Mucosa of gallbladder (tissue), 1 donor: ENCODE measurements at places on chromosomes 6 and 20. TPM values are rescaled to one million over a fixed set of nuclear protein-coding genes. Genes with fewer than 3 reads are reported as not detected.

ZNF311 gene
- total RNA-seq: 2.8 TPM

CLPSL2 gene
- total RNA-seq: not detected

- no peak for DNase-seq
These were observed at the start of gene GSTA3 for GRCh38 chr6:52909531-52909930. Gene GSTA3, minus strand, starts transcription at chr6:52909698. Its CDS starts 3,864 bp downstream, at chr6:52905834.

- DNase-seq: no peak
These were observed 51.1 kb downstream of the L3MBTL3 start for GRCh38 chr6:130069485-130069884.
